Keratinocyte (primary cell): ENCODE measurements at places on chromosomes 13 and 19.

DNA sequence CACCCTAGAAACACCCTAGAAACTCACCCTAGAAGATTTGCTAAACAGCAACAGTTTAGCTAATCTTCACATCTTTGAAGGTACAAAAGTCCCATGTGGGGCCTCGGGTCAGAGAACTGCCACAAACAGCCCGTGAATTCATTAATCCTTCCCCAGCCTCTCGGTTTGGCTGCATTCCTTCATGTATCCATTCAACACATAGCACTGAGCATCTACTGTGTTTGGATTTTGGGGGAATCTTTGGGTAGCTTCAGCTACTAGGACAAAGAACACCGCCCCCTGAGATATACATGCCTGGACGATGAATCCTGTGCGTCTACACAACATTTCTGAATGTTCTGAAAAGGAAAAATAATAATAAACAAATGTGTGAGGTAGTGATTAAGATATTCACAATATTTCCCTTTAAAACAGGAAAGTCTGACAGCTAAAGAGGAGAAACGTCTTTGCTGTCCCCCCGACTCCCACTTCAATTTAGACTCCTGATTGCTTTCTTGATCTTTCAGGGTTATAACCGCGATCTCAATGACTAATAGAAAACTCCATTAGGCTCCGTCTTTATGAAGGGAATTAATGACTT lies 63.5 kb downstream of the ALOX5AP start:
- H3K36me3 ChIP-seq: no peaks in the 10 kb centered on the region
- peaks cover 30% of the 10 kb centered on the region for H3K4me1 ChIP-seq
- H3K27ac ChIP-seq: no peak overlapping the region
- H3K27me3 ChIP-seq: no peaks in the 10 kb centered on the region
- no peak for DNase-seq
- no peak overlapping the region for H3K4me3 ChIP-seq

GRCh38 chr13:20126541-20127261 lies 34.2 kb downstream of the GJA3 start:
- no peak for DNase-seq
- H3K4me3 ChIP-seq: no peak overlapping the region
- H3K27ac ChIP-seq: no peak overlapping the region

DNA sequence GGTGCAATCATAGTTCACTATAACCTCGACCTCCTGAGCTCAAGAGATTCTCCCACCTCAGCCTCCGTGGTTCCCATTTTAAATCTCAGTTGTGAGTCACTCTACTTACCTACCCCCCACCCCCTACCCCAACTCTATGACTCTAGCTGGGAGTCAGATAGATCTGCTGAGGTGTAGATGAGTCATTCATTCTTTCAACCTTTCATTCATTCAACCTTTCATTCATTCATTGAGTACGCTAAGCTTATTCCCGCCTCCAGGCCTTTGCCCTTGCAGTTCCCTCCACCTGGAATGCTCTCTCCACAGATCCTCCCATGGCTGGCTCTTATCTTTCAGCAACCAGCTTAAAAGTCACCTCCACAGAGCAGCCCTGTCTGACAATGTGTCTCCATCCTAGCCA lies 1.1 kb upstream of the MAST1 start:
- H3K4me1 ChIP-seq: peaks cover 22% of the 10 kb centered on the region
- DNase-seq: peak; percentile 54
- H3K36me3 ChIP-seq: no peaks in the 10 kb centered on the region
- no peak overlapping the region for H3K27ac ChIP-seq

- DNase-seq: no peak
- H3K27ac ChIP-seq: no peak overlapping the region
- H3K27me3 ChIP-seq: no peaks in the 10 kb centered on the region
- H3K36me3 ChIP-seq: peaks cover 20% of the 10 kb centered on the region
These were observed 30.3 kb downstream of the USPL1 start for GRCh38 chr13:30647824-30648521.

DNA sequence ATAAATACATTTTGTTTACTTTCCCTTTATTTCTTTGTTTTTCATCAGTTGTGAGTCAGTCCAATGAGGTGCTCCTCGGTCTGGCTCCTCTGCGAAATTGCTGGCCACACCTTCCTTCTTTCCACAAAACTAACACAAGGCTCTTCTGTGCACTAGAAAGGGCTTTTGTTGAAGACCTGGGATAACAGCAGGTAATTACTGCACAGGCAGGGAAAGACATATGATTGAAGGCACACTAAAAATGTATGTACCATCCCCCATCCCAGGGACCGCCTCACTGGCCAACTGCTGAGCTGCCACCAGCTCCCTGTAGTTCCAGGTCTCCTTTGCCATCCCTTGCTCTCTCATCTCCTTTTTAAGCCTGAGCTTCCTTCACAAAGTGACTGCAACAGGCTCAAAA lies 180.5 kb downstream of the EFNB2 start:
- no peak for DNase-seq
- H3K27ac ChIP-seq: no peak overlapping the region
- H3K4me3 ChIP-seq: no peak overlapping the region
- H3K4me1 ChIP-seq: peaks cover 6% of the 10 kb centered on the region
- H3K27me3 ChIP-seq: no peaks in the 10 kb centered on the region

DNA sequence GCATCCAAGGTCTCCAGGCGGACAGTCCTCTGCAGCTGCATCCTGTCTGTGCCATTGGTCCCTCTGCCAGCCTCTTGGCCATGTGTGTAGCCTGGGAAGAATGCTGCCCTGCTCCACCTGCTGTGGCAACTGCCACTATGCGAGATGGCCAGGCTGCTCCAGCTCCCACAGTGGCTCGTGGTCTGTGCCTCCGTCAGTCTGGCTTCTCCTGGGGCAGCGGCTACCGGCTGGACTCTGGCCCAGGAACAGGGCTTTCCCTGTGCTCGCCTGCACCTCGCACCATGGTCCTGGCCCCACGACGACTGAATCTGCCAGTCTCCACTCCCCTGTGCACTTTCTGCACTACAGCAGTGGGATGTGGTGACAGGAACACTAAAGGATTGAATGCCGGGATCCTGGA lies 26.7 kb upstream of the FFAR2 start:
- peaks cover 13% of the 10 kb centered on the region for H3K27me3 ChIP-seq
- H3K4me1 ChIP-seq: no peaks in the 10 kb centered on the region
- DNase-seq: no peak
- no peaks in the 10 kb centered on the region for H3K36me3 ChIP-seq
- H3K4me3 ChIP-seq: no peak overlapping the region

DNA sequence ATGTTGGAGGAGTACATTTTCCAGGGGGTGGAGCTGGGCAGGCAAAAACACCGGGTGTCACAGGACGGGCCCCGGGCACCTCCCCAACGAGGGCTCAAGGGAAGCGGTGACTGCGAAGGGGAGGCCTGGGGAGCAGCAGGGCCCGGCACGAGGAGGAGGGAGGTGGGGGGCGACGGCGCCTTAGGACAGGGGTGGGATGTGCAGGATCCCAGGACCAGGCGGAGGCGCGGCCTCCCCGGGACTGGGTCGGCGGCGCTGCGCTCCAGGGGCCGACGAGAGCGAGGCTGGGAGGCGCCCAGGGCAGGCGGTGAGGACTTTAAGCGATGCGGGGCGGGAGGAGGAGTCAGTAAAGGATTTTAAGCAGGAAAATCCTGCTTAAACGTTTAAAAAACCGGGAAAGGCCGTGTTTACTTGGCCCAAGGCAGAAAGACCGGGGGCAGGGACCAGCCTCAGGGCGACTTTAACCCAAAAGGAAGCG lies 427 bp downstream of the ZNF160 start:
- peaks cover 3% of the 10 kb centered on the region for H3K36me3 ChIP-seq
